NCI-H2081 (cell line): ENCODE measurements at places on chromosomes 16 and 17.

- no peak for DNase-seq
Observed at GRCh38 chr16:30740364-30741251, 7.6 kb upstream of the PHKG2 start.

DNA sequence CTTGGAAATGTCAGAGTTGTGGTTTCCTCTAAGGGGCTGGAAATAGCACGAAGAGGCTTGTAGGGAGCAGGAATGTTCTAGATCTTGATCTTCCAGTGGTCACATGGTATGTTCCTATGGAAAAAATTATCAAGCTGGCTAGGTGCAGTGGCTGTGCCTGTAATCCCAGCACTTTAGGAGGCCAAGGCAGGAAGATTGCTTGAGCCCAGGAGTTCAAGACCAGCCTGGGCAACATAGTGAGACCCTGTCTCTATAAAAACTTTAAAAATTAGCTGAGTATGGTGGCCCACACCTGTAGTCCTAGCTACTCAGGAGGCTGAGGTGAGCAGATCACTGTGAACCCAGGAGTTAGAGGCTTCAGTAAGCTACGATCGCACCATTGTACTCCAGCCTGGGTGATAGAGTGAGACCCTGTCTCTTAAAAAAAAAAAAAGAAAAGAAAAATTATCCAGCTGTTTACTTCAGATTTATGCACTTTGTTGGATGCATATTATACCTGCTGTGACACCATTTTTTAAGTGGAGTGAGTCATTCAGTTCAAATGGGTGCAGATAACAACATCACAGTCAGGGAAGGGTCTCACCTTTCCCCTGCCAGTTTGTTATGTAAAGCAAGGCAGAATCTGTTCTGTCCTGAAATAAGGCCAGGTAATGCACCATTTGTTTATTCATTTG lies 65.7 kb upstream of the LYRM9 start:
- no peak for DNase-seq

GRCh38 chr17:33291248-33292200 lies 1.6 kb downstream of the ASIC2 start:
- no peak for DNase-seq

DNA sequence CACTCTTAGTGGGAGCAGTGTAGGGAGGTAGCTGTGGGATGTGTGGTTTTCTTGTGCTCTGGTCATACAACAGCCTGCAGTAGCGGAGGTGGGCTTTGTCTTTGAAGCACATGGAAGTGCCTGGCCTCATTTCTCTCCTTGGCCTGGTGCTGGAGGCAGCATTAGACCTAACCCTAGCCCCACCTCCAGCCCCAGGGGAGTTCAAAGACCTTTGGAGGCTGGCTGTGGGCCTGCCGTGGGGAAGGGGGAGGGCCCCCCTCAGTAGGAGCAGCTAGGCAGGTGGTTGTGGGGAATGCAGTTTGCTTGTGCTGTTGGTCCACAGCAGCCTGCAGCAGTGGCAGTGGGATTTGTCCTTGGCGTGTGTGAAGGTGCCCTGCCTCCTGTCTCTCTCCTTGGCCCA lies 91.7 kb downstream of the BCAS3 start:
- no peak for DNase-seq

GRCh38 chr17:74432766-74433391 lies 991 bp downstream of the GPRC5C start:
- no peak for DNase-seq

DNA sequence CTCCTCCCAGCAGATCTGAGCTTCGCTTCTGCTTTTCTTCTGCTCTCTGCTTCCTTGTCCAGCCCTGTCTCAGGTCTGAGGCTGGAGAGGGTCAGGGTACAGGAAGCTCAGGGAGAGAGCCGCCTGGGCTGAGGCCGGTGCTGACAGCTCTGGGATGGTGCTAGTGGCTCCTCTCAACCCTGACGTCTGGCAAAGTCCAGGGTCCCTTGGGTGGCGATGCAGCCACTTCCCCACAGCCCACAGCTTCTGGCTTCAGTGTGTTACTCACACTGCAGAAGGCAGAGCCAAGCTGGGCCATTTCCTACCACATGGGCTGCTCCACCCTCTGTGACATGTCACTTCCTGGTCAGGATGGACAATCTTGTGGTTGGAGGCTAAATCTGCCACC lies at the start of gene CD300C:
Gene CD300C (minus strand): TSS at position 273 of the 388 bp plus-strand sequence. CDS start 333 bp downstream, outside the sequence.
- no peak for DNase-seq

- DNase-seq, result no peak
Observed at GRCh38 chr17:65466547-65466946, 94.9 kb downstream of the AXIN2 start.

DNA sequence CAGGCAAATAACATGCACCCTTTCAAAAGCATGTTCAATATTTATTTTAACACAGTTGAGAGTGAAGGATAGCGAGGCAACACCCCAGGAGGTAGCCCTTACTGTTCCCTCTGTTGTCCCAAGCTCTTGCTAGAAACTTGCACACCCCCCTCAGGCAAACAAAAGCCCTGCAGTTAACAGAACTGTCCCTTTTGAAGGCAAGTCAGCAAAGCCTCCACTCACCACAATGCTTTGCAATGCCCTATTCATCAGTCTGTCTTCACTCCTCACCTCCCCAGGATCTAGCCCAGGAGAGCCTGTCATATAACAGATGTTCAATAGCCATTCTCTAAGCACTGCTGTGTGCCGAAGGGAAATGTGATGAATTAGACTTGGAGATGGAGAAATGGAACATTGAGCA lies 3.5 kb upstream of the CNEP1R1 start:
- no peak for DNase-seq

DNA sequence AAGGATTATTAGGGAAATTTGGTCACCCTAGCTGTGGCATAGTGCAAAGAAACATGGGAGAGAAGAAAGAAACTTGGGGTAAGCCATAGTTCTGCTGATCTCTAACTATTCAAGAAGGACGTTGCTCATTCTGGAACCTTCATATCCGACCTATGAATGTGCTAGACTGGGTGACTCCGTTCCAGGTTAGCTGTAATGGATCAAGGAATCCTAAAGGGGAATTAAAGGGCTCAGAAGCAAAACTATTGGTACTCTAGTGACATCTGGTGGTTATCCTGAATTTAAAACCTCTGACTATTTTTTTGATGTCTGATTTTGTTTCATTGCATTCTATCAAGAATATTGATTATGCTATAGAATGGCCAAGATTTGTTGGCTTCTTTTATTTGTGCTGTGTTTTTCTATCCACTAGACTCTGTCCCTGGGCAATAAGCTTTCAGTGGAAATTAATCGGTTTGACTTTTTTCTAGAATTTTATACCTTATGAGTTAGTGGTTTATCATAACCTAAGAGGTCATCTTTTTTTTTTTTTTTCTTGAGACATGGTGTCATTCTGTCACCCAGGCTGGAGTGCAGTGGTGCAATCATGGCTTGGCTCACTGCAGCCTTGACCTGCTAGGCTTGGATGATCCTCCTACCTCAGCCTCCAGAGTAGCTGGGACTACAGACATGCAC lies 19.5 kb downstream of the PCTP start:
- DNase-seq, result peak; percentile 62

DNA sequence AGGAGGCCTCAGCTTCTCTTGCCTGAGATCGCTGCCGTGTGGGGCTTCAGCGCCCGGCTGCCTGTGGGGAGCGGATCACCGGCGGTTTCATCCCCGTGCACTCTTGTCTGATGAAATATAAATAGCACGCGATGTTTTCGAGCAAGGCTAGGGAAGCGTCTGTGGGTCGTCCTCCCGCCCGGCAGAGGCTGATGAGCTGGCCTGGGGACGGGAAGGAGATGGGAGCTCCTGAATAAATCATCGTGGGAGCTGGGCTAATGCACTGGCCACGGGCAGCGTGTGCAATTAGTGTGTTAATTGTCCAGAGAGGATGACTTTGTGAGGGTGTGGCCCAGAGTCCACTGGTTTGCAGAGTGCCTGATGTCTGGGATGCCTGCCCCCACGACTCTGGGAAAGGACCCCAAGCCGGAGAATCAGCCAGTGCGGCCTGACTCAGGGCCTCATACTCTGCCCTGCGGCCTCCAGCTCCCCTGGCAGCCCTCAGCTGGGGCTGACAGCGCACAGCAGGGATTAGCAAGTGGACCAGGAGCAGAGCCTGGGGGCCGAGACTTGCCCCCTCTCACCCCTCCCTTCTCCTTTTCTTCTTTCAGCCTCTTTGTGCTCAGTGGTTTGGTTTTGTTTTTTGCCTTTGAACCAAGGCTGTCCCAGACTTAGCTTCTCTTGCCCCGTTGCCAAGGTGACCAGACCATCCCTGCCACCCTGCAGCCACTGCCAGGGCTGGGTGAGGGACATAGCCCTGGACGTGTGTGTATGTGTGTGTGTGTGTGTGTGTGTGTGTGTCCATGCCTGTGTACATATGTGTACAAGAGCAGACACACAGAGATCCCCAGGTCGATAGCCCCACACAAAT lies 21.4 kb downstream of the KCNJ12 start:
- DNase-seq, result no peak
